ENCODE measurements at places on chromosomes 2 and 18. TPM values are rescaled to one million over a fixed set of nuclear protein-coding genes. Genes with fewer than 3 reads are reported as not detected.

SERPINB13 gene
- not detected for total RNA-seq

IL1R1 gene
- 62.6 TPM for total RNA-seq

RBM44 gene
- total RNA-seq, result 0.97 TPM

ATP6V1B1 gene
- not detected for total RNA-seq

HOXD9 gene
- total RNA-seq, result 10.6 TPM

Data from fibroblast of villous mesenchyme (primary cell).